ENCODE measurements at places on chromosomes 3 and 15.

DNA sequence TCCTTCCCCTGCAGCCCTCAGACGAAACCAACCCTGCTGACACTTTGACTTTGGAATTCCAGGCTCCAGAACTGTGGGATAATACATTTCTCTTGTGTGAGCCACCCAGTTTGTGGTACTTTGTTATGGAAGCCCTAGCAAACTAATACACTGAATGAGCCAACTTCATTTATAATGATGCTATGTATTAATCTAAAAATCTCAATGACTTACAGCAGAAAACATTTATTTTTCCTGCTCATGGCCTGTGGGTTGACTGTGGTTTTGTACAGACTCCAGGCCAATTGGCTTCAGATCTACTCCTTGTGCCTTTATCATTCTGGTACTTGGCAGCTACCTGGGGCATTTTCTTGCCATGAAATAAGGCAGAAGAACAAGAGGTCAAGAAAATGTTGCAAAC is 152.4 kb downstream of the EBLN2 start:
- DNase-seq = no peak

DNA sequence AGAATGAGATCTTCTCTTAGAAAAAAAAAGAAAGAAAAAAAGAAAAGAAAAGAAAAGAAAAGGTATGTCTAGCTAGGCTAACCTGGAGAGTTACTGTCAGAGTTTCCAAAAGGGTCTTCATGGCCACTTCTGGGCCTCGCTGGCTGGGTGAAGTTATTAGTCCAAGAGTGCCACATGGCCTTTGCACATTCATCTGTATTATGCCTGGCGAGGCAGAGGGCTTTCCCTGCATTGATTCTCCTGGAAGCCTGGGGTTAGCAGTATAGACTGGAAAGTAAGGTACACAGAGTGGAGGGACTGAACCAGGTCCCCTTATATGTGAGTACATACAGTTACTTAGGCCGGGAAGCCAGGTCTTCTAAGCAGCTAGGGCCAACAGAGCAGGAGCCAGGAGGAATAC is 54.8 kb upstream of the CGNL1 start:
- DNase-seq = no peak

GRCh38 chr3:104908761-104909160 is 457.9 kb upstream of the ALCAM start:
- DNase-seq = no peak

DNA sequence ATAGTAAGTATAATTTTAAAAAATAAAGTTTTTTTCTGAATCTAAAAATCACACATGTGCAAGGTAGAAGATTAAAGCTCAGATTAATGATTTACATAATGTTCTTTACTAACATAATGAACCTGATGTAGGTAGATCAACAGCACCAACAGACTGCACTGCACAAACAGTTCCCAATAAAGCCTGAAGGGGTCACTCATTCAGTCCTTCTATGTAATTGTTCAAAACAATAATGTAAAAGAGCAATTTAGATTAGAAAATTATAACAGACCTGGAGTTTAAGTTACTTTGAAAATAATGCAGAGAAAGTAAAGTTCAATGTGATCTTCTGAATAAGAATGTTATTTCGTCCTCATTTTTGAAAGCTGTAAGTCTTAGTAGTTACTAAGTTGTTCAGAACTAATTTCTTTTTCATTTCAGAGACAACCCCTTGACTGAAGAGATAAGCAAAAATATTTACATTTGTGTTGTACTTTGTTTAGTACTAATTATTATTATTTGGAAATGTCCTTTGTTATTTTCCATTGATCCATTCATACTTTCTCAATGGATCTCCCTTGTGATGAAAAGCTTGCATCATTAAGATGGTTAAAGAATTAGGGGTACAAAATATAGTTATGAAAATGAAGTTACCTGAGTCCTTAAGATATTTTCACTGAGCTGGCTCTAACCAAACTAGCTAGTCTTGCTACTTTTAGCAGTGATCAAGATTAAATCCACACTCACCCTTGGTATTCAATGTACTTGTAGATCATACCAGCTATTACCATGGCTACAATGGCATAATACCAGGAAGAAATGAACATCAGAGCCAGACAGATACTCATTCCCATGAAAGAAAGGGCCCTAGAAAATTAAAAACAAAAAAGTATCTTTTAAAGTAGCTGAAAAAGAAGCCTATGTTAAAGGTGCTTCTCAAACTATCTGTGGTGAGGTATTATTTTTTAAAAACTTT is 16.8 kb downstream of the EMC4 start:
- DNase-seq = no peak

DNA sequence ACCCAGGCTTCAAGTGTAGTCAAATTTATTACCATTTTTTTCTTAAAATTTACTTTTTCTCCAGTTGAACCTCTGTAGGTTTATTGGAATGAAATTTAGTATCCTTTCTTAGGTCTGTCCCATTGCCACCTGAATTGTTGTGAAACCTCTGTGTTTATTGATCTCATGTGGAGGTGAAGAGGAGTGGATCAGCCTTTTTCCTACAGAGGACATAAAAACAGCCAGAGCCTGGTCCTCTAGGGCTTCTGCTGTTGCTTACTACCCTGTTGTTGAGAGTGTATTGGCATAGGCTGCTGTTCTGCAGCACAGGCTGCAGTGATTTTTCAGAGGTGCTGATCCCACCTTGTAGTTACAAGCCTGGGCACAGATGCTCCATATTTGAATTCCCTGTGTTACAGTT is 44.6 kb downstream of the LRRC28 start:
- no peak for DNase-seq

DNA sequence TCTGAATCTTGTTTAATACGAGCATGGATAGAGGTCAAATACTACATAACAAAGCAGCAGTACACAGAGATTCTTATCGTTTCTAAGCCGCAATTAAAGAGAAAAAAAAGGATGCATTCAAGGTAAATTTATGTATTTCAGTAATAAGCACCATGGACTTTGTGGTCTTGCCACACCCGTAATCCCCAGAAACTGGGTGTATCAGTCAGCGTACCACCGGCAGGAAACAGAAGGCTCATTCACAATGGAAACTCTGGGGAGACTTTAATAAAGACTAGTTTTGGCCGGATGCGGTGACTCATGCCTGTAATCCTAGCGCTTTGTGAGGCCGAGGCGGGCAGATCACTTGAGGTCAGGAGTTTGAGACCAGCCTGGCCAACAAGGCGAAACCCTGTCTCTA is 81.9 kb upstream of the ZNF280D start:
- DNase-seq = peak; percentile 43

DNA sequence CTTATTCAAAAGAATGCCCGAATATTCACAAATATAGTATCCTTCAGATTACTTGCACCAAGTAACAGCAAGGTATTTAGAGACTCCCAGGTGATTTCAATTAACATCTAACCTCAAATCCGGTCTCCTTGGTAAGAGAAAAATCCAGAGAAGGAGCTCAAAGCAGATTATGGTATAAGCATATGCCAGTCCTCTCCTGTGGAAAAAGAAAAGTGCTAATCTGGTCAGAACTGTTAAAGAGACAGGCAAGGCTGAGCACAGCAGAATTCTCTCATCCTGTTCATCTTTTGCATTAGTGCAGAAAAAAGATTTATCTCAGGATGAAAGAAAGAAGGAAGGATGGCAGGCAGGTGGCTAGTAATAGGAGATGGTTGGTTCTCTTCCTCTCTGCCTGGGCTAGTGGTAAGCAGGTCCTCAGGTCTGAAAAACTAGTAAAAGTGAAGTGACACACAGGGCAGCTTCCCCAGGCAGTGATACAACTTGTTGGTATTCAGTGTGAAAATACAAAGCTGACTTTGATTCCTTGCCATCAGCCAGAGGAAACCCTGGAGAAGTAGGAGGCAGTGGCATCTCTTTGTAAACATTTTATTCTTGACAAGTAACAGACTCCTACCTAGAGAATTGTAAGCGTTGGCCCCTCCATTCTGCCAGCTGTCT is 14.2 kb downstream of the ATXN7 start:
- DNase-seq = no peak

GRCh38 chr15:91872356-91873137 is 19.0 kb downstream of the SLCO3A1 start:
- DNase-seq = no peak

GRCh38 chr3:177538048-177538749 is 340.9 kb upstream of the TBL1XR1 start:
- no peak for DNase-seq

- DNase-seq = no peak
These were observed 44.1 kb downstream of the ARHGAP11B start for GRCh38 chr15:30670056-30670455.

DNA sequence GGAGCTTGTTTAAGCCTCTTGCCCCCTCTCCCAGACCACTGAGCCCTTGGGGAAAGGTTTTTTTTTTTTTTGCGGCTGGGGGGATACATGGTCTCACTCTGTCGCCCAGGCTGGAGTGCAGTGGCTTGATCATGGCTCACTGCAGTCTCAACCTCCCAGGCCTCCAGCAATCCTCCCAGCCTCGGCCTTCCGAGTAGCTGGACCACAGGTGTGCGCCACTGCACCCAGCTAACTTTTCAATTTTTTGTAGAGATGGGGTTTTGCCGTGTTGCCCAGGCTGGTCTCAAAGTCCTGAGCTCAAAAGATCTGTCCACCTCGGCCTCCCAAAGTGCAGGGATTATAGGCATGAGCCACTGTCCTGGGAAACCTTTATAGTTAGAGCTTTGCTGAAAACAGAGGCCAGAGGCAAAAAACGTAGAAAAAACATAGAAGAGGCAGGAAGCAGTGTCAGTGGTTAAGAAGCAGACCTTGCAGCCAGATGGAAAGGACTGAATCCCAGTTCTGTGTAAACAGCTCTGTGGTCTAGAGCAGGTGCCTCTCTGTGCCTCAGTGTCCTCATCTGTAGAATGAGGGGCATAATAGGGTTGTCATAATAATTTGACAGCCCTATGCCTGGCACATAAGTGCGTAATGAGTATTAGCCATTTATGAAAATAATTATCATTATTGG is 33.1 kb downstream of the CMTM7 start:
- no peak for DNase-seq

DNA sequence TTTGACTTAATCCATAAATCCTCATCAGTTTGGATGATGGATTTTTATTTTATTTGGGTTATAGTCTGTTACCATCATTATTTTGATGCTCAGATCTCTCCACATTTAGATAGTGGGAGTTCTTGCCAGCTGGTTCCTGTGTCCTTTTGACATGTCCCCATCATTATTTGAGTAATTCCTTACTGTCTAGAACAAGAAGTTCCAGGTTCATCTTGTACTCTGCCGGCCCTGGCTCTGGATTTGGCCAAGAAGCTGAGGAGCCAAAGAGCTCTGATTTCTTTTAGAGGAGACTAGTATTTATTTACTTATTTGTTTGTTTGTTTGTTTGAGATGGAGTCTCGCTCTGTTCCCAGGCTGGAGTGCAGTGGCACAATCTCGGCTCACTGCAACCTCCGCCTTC is 54.3 kb downstream of the PTPRG start:
- DNase-seq = no peak

DNA sequence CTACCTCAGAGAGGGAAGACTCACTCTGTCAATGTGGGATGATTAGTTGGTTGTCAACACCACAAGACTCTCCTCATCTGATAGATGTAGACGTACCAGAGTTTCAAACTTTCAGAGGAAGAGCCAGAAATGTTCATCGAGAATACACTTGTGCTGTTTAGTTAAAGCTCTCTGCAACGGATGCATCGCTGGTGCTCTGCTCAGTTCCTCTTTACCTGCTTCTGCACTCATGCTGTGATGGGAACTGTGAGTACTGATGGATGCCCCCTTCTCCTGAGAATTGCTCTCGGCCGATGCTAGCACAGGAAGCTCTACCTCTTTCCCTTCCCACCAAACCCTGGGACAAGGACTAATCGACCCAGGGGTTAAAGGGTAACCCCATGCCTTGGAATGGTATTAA is 51.8 kb upstream of the CCDC54 start:
- no peak for DNase-seq

DNA sequence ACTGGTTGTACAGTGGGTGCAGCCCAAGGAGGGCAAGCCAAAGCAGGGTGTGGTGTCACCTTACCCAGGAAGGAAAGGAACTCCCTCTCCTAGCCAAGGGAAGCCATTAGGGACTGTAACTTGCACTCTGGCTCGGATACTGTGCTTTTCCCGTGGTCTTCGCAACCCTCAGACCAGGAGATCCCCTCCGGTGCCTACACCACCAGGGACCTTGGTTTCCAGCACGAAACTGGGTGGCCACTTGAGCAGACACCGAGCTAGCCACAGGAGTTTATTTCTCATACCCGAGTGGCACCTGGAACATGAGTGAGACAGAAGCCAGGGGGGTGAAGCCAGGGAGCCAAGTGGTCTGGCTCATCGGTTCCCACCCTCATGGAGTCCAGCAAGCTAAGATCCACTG is 90.7 kb downstream of the ZBBX start:
- DNase-seq = no peak

GRCh38 chr3:71485896-71486295 is 97.6 kb downstream of the FOXP1 start:
- DNase-seq = no peak

DNA sequence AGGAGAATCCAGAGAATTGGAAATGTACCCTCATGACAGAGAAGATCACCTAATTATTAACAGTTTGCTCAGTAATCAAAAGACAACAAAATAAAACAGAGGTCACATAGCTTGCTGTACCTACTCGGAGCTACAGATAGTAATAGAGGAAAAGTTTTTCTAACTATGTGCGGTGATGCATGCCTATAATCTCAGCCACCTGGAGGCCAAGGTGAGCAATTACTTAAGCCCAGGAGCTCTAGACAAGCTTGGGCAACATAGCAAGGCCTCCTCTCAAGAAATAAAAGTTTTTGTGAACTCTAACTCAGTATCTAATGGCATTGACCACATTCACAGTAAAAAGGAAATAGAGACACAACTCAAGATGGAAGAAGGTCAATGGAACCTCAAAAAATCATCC is 243.6 kb downstream of the ATP8B4 start:
- no peak for DNase-seq

GRCh38 chr3:32340039-32340438 is 51.6 kb upstream of the CMTM7 start:
- no peak for DNase-seq

DNA sequence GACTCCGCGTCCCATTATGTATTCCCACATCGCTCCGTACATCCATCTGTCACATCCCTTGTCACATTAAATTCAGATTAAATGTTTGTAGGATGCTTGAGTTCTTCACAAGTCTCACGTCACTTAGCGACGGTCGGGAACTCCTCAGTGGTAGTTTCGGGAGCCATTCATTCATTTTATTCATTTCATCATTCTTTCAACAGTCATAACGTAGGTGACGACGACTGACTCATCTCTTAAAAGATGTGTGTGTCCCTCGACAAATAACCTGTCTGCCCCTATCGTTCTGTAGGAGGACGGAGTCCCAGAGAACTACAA is 272 bp upstream of the SRPRB start:
- no peak for DNase-seq

DNA sequence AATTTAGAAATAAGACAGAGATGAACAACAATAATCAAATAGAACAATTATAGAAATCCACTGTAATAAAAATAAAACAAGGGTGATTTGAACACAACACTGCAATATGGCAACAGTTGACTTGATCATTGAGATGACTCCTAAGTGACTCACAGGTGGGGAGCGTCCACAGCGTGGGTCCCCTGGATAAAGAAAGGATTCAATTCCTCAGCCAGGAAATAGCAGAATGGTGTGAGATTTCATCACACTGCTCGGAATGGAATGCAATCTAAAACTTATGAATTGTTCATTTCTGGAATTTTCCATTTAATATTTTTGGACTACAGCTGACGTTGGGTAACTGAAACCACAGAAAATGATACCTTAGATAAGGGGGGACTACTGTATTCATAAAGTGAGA is 82.0 kb downstream of the CNTN3 start:
- no peak for DNase-seq

GRCh38 chr3:190865828-190866227 is 3.3 kb upstream of the GMNC start:
- no peak for DNase-seq

- DNase-seq = no peak
These were observed 38.9 kb upstream of the PIAS1 start for GRCh38 chr15:68015244-68015643.

- DNase-seq = no peak
These were observed 15.2 kb downstream of the IVD start for GRCh38 chr15:40420793-40421192.
